ENCODE measurements at places on chromosomes 6 and 20.

DNA sequence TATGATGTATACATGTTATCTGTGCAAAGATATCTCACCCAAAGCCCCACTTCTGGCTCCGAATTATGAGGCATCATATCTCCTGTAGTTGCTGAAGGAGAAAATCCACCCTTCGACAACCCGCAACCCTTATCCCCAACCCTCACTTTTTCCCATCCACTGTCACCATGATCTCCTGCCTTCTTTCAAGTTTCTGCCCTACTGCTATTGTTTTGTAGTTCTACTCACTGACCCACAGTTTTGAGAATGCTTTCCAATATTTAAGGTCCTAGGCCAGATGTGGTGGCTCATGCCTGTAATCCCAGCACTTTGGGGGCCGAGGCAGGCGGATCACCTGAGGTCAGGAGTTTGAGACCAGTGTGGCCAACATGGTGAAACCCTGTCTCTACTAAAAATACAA, 22.2 kb downstream of the ADGRF1 start:
- DNase-seq = no peak

DNA sequence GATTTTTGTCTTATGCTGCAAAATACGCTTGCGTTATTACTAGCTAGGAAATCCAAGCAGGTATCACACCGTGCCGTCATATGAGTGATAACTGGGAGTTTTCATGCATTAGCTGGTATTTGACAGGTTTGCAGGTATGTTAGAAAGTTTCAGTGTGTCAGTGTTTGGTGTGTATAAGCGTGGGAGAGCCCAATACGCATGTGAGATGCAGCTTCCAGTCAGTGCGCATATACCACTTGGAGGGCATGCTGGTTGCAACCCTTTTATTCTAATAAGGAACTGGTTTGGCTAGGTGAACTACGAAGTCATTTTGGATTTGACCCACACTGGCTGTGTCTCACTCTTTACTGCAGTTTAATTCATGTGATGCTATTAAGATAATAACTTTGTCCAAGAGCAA, 35.1 kb downstream of the JARID2 start:
- no peak for DNase-seq

- DNase-seq = no peak
These were observed 161.0 kb downstream of the AIG1 start for GRCh38 chr6:143221698-143222097.

- DNase-seq = no peak
These were observed 95.1 kb upstream of the MPC1 start for GRCh38 chr6:166477647-166478365.

DNA sequence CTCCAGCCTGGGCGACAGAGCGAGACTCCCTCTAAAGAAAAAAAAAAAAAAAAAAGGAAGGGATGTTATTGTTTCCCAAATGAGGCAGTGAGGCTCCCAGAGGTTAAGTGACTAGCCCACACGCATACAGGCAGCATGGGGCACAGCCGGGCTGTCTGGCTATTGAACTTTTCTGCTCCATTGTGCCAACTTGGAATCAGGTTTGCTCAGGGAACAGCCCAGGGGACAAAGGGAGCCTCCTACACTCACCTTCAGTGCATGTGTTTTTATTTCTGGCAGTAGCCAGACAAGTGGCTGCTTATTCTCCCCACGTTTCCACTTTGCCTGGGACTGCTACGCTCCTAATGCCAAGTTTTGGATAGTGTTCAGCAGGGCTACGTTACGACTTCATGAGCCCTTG, 10.7 kb downstream of the ETV7 start:
- DNase-seq = no peak

GRCh38 chr6:154951345-154952200, 43.5 kb upstream of the TIAM2 start:
- DNase-seq = peak; percentile 49

GRCh38 chr20:25038591-25039015, 19.3 kb downstream of the ACSS1 start:
- DNase-seq = no peak

GRCh38 chr20:1664911-1665310, 7.3 kb upstream of the SIRPG start:
- peak; percentile 46 for DNase-seq

GRCh38 chr6:54060286-54060685, 51.0 kb upstream of the MLIP start:
- no peak for DNase-seq

GRCh38 chr6:157644043-157644810, 178.8 kb upstream of the SNX9 start:
- DNase-seq = no peak

DNA sequence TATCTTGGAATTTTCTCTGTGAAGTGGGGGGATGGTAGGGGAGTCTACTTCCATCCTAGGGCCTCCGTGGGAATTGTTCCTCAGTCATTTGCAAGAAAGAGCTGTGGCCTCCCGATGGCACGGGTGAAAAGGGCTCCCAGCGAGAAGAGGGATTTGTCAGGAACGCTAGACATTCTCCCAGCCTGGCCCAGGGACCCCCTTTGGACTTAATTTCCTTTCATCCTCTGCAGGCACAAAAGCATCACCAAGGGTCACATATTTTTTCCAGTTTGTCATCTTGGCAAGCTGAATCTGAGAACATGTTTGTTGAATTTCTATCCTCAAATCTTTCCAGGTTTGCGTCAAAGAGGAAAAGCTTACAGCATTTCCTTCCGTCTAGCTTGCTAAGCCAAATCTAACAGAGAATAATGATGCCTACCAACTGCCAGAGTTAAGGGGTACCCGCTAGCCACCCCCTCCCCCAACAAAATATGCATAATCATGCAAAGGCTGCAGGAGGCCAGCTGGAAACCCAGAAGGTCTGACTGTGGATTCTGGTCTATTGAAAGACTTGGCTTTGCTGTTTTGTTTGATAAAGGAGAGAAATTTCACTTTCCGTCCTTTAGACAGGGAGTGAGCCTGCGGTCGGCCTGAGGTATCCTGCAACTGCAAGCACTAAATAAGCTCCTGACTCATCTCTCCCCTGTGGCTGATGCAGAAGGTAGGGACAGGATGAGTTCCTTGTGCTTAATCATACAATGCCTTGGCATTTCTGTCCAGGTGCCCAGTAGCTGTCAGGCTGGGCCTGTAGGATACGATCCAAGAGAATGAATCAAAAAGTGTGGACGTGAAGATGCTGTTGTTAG, 23.1 kb downstream of the PSMG4 start:
- no peak for DNase-seq

- DNase-seq = no peak
These were observed 74.6 kb downstream of the DTD1 start for GRCh38 chr20:18662279-18663040.

- DNase-seq = no peak
These were observed 58.3 kb downstream of the LAMP5 start for GRCh38 chr20:9572670-9573069.

DNA sequence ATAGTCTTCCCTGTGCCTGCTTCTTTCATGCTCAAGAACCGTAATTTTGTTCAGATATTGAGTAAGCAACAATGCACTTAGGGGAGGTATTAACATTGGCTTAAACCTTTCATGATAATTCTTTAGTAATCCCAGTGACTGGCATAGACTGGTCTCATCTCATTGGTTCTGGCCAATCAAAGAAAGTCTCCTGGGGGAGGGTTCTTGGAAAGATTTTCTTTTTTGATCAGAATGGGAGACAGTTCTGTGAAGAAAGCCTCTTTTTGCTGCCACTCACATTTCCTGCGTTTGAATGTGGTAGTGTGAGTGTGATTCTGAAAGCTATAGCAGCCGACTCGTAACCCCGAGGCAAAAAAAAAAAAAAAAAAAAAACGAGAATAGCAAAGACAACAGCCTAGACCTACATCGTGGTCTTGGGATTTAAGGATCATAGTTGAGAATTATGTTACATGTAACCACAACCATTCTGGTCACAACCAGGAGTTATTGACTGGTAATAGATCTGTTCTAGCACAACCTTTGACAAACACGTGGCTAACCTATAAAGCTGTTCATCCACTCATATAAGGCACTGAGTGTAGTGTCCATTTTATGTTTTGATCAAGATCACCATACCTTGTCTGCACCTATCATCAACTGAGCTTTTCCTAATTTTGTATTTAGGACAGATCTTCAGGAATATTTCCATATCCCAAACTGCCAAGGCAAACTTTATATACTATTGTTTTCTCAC, 15.1 kb upstream of the TMEM217 start:
- no peak for DNase-seq

GRCh38 chr6:167699141-167699931, 127.4 kb upstream of the AFDN start:
- peak; percentile 61 for DNase-seq

- no peak for DNase-seq
These were observed 71.5 kb upstream of the HDAC2 start for GRCh38 chr6:114042267-114043016.

GRCh38 chr6:3745566-3746118, 5.9 kb downstream of the PXDC1 start:
- no peak for DNase-seq

DNA sequence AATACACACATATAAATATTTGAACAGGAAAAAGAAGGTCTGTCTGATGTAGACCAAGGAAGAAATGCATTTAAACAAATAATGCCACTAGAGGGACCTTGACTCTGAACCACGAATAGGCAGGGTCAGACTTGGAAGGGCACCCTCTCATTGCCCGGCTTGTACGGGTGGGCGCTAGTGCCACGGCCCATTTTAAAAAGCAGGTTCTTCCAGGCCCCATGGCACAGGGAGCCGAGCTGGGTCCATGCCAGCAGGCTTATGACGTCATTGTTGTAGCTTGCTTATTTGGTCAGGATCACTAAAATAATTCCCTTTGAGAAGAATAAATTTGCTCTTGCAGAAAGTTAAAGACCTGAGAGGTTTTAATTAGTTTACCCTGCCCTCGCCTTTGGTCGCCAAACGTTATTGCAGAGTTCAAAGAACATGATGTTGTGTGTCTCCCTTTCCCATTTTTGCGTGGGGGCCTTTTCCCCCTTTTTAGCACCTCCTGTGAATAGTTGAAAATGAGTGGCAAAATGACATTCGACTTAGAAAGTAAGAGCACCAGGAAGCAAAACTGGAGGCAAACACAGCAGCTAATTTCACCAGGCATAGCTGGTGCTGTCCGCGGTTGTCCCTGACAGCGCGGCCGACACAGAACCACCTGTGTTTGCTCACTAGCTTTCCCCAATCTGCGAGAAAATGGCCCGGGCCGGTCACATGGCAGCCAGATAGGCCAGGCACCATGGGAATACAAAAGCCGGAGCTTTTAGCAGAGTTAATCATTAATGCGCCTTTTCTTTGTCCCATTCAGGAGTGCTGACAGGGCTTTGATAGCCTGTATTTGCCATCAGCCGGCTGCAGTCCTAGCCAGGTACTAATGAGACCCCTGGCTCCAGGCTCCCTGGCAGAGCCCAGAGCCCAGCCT, 93.8 kb downstream of the FOXA2 start:
- DNase-seq = no peak

- DNase-seq = no peak
These were observed 86.6 kb downstream of the CD40 start for GRCh38 chr20:46204594-46205186.

DNA sequence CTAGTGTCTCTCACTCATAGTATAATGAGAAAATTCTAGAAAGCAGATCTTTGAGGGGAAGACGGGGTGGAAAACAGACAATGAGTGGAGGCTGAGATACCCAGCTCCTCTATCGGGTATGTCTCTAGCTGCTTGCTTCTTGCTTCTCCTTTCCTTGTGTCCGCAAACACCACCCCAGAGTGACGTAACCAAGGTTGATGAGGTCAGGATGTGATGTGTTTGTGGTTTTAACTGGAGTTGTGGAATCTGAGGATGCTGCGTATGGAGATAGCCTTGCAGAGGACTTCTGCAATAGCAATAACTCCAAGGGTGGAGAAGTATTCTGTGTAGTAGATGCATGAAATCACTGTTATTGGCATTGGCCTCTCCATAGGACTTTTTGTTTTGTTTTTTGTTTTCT, 132.7 kb upstream of the IFNGR1 start:
- DNase-seq = no peak

GRCh38 chr6:26185004-26185403, 97.8 kb downstream of the HFE start:
- no peak for DNase-seq

DNA sequence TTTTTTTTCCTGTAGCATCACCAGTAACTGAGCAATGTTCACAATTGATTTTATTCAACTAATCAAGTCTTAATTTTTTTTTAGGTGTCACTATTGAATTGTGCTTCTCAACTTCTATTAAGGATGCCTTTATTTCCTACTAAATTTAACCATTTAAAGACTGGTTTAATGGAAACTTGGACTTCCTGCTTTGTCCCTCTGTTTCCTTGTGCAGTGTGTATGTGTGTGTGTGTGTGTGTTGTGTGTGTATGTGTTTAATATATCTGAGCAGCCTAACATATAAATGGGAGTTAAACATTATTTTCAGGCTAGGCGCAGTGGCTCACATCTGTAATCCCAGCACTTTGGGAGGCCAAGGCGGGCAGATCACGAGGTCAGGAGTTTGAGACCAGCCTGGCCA, 1.8 kb downstream of the SERPINB6 start:
- no peak for DNase-seq

GRCh38 chr6:20454204-20454824, 52.6 kb downstream of the E2F3 start:
- no peak for DNase-seq

DNA sequence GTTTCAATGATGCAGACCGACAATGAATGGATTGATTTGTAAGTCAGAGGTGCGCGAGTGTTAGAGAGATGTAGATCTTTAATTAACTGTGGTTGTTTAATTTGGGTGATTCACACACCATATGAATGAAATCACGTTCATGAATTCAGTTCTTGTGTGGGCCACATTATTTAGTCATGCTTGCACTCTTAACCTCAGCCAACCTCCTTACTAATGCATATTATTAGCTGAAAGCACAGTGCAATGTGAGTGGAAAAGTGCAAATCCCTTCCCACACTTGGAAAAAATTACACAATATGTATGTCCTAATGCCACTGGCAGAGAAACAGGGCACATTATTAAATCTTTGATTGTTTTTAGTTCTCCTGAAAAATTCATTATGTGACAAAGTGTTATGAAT, 512.5 kb downstream of the BCKDHB start:
- no peak for DNase-seq

DNA sequence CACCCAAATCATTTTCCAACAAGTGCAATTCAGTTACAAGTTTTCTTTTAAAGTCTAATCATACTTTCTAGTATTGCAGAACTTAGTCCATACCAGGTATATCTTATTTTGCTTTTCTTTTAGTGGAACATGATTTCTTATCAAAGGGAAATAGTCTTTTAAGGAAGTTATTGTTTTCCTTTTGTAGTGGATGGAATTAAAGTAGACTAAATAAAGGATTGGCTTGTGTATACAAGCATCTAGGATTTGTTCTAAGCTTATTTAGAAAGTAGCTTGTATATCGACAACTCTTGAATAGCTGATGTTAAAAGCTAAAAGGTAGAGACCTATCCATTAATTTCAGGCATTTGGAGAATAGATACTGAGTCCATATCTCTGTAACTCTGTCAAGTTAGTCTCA, 14.8 kb downstream of the DCBLD1 start:
- no peak for DNase-seq

GRCh38 chr20:45416917-45417316, 976 bp downstream of the PIGT start:
- no peak for DNase-seq

GRCh38 chr6:125952764-125953501, 3.6 kb upstream of the HINT3 start:
- DNase-seq = peak; percentile 28

- DNase-seq = no peak
These were observed 37.7 kb downstream of the C6orf132 start for GRCh38 chr6:42104804-42105125.

Measured in GM20000 (cell line).